ENCODE measurements at places on chromosomes 4 and X.

DNA sequence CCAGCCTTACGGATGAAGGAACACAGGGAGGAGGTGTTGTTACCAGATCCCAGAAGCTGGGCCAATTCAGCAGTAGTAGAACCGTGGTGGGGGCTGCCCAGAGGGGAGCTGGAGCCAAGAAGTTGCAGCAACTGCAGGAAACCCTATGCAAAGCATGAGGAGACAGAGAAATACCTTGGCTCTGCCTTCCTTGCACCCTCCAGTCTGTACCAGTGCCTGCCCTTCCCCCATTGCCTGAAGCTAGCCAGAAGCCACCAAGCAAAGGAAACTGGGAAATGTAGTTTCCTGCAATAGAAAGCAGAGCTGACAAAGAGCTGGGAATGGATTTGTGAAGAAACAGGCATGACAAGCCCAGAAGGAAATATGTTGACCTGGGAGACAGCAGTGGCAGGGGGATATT lies 108.7 kb upstream of the FUNDC1 start:
- no peak for DNase-seq

- DNase-seq, result no peak
These were observed 386.1 kb upstream of the HS3ST1 start for GRCh38 chr4:11814758-11815157.

- DNase-seq, result no peak
These were observed 7.6 kb upstream of the PGRMC2 start for GRCh38 chr4:128295255-128295654.

- DNase-seq, result no peak
These were observed 184.2 kb upstream of the CTSO start for GRCh38 chr4:156137679-156138473.

DNA sequence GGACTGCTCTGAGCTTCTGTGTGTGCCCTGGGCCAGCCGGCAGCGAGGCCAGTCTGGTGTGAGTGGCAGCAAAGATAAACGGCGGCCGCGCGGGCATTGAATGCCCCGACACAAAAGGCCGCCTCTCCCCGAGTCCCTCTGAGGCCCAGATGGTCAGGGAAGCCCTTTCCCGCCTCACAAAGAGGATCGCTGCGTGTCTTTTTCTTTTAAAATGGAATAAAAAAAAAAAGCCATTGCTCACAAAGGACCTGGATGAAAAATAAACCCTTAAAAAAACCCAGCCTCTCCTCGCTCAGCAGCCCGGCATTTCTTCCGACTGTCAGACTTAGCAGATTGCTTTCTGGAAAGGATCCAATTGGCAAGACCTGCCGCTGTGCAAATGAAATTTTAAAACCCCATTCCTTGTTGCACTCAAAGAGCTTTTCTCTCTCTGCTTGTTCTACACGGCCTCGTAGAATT lies 578.7 kb downstream of the BCOR start:
- DNase-seq, result no peak

GRCh38 chrX:19373351-19373891 lies 29.7 kb downstream of the PDHA1 start:
- DNase-seq, result no peak

DNA sequence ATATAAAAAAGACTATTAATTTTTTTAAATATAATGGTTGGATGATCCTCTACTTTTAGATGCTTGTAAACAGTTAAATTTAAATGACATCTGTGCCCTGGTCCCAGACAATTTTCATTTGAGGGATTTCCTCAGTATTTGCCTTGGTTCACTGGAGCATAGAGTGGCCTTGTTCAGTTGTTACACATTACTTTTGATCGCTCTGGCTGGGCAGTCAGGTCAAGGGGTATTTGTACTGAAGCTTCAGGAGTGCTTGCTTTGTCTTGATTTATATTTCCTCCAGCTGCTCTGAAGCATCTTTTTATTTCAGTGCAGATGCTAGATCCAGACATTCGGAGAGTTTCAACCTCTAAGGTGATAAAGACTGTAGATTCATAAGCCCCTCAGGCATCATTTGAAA lies 50.0 kb downstream of the COMMD8 start:
- no peak for DNase-seq

GRCh38 chrX:106791495-106791894 lies 11.0 kb upstream of the TBC1D8B start:
- no peak for DNase-seq

DNA sequence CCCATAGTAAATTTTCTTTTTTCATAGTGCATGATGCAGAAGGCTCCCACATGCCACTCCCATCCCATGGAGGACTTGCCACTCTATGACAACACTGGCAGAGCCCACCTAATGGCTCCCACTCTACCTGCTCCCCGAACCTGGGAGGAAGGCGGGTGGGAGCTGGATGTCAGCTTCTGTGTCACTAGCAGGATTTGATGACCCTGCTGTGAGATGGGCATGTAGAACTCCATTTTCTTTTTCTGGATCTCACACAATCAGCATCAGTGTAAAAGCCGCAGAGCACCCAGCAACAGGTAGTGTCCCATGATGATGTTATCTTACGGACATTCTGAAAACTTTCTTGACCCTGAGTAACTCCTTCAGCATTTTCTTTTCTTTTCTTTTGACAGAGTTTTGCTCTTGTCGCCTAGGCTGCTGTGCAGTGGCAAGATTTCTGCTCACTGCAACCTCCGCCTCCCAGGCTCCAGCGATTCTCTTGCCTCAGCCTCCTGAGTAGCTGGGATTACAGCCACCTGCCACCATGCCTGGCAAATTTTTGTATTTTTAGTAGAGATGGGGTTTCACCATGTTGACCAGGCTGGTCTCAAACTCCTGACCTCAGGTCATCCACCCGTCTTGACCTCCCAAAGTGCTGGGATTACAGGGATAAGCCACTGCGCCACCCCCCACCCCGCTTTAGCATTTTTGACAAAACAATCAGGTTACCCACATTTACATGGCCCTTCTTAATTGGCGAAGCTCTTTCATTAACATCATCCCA lies 15.0 kb upstream of the ADH1A start:
- DNase-seq, result no peak

GRCh38 chrX:19829814-19830213 lies 57.6 kb downstream of the SH3KBP1 start:
- no peak for DNase-seq

GRCh38 chr4:127965803-127966175 lies 583 bp downstream of the ABHD18 start:
- DNase-seq, result peak; percentile 6

GRCh38 chr4:28686618-28687017 lies 1826.0 kb downstream of the STIM2 start:
- DNase-seq, result peak; percentile 3

DNA sequence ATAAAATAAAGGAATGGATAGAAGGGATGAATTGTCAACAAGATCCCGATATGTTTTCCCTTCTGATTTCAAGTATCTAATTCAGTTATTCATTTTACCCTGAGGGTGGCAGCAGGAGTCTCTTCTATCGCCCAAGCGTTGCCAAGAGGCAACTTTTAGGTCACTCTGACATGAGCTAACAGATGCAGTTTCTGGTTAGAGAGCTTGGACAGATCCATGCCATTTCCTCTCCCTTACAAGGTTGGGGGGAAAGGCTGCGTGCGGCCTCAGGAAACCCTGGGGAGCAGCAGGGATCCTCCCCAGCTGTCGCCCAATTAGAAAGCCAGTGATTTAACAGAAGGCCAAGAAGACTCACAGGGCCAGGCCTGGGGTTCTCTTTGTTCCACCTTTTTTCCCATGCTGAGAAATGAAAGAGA lies 35.3 kb upstream of the WAS start:
- DNase-seq, result no peak

DNA sequence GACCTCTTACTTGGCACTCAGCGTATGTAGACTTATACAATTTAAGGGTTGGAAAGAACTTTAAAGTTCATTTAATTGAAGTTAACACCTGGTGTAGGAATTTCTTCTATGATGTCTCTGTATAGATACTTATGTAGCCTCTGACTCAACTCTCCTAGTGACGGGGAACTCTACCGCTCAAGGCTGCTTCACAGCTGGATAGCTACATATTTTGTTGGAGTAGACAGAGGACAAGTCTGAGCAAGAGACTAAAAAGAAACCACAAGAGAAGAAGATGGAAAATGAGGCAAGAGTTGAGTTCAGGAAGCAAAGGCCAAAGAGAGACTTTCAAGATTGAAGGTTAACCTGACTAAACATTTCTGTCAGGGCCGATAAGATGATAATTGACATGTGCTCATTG lies 52.6 kb downstream of the GPR50 start:
- DNase-seq, result no peak

DNA sequence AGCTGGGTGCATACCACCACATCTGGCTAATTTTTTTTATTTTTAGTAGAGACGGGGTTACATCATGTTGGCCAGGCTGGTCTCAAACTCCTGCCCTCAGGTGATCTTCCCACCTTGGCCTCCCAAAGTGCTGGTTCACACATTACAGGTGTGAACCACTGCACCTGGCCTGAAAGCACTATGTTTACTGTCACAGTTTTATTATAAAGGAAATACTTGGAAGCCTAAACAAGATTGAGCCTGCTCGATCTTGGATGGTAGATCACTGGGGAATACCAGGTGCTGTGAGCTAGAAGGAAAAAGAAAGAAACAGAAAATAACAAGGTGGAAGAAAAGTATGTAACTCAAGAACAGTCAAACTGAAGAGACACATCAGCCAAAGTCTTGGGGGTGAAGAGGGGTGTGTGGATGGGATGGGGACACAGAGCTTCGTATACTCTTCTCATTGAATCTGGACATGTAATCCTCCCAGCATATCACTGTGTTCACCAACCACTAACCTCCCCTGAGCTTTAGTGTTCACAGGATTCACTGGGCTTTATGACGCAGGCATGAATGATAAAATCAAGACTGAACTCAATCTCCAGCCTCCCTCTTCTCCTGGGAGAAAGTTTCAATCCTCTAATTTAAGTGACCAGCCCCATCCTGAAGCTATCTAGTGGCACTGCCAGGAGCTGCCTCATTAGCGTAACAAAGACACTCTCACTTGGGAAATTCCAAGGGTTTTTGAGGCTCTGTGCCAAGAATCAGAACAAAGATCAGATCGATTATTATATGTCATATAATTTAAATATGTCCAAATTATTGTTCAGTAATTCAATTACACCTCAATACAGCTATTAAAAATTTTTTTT lies 40.9 kb downstream of the PDS5A start:
- no peak for DNase-seq

- no peak for DNase-seq
These were observed 95.1 kb downstream of the ARSF start for GRCh38 chrX:3136161-3136961.

GRCh38 chr4:24655971-24656370 lies 71.6 kb upstream of the DHX15 start:
- DNase-seq, result no peak

DNA sequence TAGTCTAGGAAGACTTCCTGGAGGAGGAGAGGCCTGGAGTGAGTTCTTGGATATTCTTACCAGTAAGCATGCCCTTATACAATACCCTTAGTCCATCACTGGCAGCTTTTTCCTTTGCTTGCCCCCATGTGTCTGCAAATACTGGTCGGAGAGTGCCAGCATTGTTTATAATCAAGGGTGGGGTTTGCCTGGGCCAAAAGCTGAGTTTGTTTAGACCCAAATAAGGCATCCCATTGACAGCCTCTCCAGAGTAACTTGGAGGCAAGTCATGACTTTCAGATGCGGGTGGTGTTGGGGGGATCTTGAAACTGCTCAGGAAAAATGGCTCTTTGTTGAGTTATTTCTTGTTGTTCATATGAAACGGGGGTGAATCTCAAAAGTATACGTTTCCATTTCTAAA lies 258.4 kb upstream of the TAPT1 start:
- DNase-seq, result no peak

GRCh38 chr4:155738548-155738947 lies 20.3 kb upstream of the GUCY1B1 start:
- peak; percentile 54 for DNase-seq

DNA sequence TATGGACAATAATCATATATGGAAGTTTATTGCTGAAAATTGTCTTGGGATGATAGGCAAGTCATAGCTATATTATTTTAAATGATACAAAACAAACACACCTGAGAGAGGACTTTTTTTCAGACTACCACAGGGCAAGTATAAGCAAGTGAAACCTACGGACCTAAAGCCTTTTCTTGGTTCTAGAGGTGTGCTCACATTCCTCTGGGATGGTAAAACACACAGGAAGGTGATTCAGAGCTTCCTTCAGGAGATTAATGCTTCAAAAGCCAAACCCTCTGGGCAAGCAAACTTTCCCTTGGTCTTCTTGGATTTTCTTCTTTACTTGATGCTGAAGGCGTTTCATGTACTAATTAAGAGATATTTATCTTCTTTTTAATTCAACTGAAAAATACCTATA lies 60.1 kb upstream of the ACSL4 start:
- no peak for DNase-seq

DNA sequence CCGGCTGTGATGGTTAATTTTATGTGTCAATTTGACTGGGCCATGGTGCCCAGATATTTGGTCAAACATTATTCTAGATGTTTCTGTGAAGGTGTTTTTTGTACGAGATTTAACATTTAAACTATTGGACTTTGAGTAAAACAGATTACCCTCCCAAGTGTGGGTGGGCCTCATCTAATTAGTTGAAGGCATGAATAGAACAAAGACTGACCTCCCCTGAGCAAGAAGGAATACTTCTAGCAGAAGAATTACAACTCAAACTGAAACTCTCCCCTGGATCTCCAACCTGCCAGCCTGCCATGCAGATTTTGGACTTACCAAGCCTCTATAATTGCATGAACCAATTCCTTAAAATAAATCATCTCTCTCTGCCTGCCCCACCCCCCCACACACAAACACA lies 132.5 kb downstream of the DHX15 start:
- DNase-seq, result no peak

DNA sequence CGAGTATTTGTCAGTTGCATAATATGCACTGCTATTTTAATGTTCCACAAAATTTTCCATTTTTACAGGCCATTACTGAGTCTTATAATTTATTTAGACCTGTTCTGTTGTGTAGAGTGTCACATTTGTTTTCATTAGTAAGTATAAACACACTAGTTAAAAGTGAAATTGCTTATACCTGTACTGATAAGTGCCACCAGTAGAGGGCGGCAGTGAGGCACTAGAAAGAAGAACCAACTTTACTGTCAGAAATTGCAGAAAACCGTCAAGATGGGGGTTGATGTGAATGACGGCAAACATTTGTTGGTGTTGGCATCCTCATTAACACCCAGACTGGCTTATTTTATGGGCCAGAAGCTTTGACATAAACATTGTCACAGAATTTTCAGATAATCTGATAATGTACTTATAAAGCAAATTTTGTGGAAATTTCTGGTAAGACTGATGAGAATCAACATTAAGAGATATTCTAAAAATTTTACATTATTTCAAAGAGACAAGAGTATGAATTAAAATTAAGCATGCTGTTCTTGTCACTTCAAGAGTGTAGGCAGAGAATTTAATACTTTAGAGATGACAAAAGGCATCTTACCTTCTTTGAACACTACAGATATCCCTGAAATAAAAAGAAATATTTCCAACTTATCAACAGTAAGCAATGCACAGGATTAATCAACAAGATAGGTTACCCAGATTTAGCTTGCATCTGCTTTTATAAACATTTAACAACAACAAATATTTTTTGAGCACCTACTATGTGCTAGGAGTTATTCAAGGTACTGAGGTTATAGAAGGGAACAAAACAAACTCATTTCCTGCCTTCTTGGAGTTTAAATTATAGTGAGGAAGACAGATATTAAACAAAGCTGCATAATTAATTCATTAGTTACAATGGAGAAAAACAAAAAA lies 24.9 kb downstream of the ALPK1 start:
- DNase-seq, result peak; percentile 22

GRCh38 chrX:21438792-21439191 lies 64.6 kb downstream of the CNKSR2 start:
- no peak for DNase-seq
